ENCODE measurements at places on chromosomes 16 and 17. TPM values are rescaled to one million over a fixed set of nuclear protein-coding genes. Genes with fewer than 3 reads are reported as not detected.
A peak's percentile ranks its signal among the peaks of the same experiment; 100 is the strongest.

Gene PPY
- polyA plus RNA-seq = 0.36 TPM

GRCh38 chr17:50944054-50944901 lies 78.1 kb upstream of the TOB1 start:
- peak overlapping the region; percentile 45 for H3K4me3 ChIP-seq
- peak overlapping the region; percentile 78 for H3K27ac ChIP-seq
- H3K36me3 ChIP-seq = no peaks in the 10 kb centered on the region

DNA sequence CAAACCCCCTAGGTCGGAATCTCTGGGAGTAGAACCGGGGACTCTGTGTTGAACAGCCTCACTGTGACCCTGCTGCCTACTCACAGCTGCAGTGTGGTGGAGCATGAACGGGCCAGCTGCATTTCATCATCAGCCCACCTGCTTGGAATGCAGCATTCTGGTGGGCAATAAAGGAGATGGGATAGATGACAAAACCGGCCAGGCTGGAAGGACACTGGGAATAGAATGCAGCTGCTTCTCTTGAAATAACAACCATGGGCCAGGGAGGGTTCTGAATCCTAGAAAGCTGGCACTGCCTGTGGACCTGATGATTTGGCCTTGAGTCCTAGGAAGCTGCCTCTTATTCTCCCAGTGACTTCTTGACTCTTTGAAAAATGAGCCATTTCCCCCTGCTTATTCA lies 23.5 kb downstream of the CFAP97D1 start:
- no peak for DNase-seq
- no peaks in the 10 kb centered on the region for H3K4me1 ChIP-seq
- no peak overlapping the region for H3K4me3 ChIP-seq
- H3K36me3 ChIP-seq = no peaks in the 10 kb centered on the region

Gene SLC47A2
- 0.60 TPM for polyA plus RNA-seq

DNA sequence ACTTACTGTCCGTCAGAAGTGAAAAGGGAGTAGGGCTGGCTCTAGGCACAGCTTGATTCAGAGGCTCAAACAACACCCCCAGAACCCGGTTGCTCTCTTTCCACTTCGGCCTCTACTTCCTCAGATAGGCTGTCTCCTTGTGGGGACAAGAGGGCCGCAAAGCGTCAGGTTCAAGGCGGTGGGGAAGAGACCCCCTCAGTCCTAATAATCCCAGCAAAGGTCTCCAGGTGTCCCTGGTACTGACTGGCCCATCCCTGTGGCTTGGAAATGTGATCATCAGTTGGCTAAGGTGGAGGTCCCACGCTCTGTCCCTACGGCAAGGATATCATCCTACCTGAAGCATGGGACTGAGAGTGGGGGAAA lies 26.0 kb downstream of the NGFR start:
- no peak for DNase-seq
- H3K27ac ChIP-seq = no peak overlapping the region
- no peaks in the 10 kb centered on the region for H3K4me1 ChIP-seq
- H3K27me3 ChIP-seq = peaks cover 49% of the 10 kb centered on the region
- no peaks in the 10 kb centered on the region for H3K36me3 ChIP-seq
- H3K4me3 ChIP-seq = no peak overlapping the region

DNA sequence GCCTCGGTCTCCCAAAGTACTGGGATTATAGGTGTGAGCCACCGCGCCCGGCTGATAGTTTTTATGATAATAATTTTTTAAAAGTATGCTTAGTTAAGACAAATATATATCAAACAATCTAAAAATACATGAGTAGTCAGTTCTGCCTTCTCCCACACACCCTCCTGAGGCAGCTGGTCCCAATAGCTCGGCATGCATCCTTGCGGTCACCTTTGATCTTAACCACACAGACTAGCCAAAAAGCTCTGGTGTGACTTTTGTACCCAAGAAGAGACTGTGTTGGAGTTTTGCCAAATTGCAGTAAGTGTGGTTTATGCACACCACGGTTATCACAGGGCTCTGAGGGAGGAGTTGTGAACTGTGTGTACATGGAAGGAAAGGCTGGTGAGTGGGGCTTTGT lies 25.6 kb downstream of the ATP6V0A1 start:
- DNase-seq = no peak
- H3K4me1 ChIP-seq = no peaks in the 10 kb centered on the region
- H3K36me3 ChIP-seq = no peaks in the 10 kb centered on the region
- H3K27me3 ChIP-seq = no peaks in the 10 kb centered on the region
- no peak overlapping the region for H3K27ac ChIP-seq

GRCh38 chr16:59558679-59559078 lies 824.6 kb upstream of the GOT2 start:
- no peak overlapping the region for H3K4me3 ChIP-seq
- DNase-seq = no peak
- H3K27ac ChIP-seq = no peak overlapping the region
- no peaks in the 10 kb centered on the region for H3K36me3 ChIP-seq
- H3K4me1 ChIP-seq = no peaks in the 10 kb centered on the region
- H3K27me3 ChIP-seq = no peaks in the 10 kb centered on the region

GRCh38 chr17:72126575-72127486 lies 6.0 kb downstream of the SOX9 start:
- H3K4me3 ChIP-seq = no peak overlapping the region
- H3K36me3 ChIP-seq = no peaks in the 10 kb centered on the region
- DNase-seq = no peak
- peaks cover 63% of the 10 kb centered on the region for H3K27me3 ChIP-seq
- H3K4me1 ChIP-seq = no peaks in the 10 kb centered on the region

Gene EME1
- polyA plus RNA-seq = 12.7 TPM

DNA sequence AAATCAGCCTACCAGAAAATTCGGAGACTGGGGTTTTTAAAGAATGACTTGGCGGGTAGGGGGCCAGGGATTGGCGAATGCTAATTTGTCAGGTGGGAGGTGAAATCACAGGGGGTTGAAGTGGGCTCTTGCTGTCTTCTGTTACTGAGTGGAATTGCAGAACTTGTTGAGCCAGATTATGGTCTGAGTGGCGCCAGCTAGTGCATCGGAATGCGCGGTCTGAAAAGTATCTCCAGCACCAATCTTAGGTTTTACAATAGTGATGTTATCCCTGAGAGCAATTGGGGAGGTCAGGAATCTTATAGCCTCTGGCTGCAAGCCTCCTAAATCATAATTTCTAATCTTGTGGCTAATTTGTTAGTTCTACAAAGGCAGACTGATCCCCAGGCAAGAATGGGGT lies 762 bp upstream of the RBL2 start:
- H3K4me1 ChIP-seq = peaks cover 7% of the 10 kb centered on the region
- peak; percentile 16 for DNase-seq
- no peaks in the 10 kb centered on the region for H3K27me3 ChIP-seq
- no peaks in the 10 kb centered on the region for H3K36me3 ChIP-seq
- H3K27ac ChIP-seq = peak overlapping the region; percentile 93
- H3K4me3 ChIP-seq = peak overlapping the region; percentile 95

DNA sequence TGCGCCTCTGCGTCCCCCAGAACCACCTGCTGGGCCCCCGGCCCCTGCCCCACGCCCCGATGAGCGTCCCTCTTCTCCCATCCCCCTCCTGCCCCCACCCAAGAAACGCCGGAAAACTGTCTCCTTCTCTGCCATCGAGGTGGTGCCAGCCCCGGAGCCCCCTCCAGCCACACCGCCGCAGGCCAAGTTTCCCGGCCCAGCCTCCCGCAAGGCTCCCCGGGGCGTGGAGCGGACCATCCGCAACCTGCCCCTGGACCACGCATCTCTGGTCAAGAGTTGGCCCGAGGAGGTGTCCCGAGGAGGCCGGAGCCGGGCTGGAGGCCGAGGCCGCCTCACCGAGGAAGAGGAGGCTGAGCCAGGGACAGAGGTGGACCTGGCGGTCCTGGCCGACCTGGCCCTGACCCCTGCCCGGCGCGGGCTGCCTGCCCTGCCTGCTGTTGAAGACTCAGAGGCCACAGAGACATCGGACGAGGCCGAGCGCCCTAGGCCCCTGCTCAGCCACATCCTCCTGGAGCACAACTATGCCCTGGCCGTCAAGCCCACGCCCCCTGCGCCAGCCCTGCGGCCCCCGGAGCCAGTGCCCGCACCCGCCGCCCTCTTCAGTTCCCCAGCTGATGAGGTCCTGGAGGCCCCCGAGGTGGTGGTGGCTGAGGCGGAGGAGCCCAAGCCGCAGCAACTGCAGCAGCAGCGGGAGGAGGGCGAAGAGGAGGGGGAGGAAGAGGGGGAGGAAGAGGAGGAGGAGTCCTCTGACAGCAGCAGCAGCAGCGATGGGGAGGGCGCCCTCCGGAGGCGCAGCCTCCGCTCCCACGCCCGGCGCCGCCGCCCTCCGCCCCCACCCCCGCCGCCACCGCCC lies 5.6 kb upstream of the HSD3B7 start:
- no peak overlapping the region for H3K4me3 ChIP-seq
- H3K27me3 ChIP-seq = no peaks in the 10 kb centered on the region
- H3K4me1 ChIP-seq = peaks cover 2% of the 10 kb centered on the region

Gene TEX14
- 1.3 TPM for polyA plus RNA-seq

DNA sequence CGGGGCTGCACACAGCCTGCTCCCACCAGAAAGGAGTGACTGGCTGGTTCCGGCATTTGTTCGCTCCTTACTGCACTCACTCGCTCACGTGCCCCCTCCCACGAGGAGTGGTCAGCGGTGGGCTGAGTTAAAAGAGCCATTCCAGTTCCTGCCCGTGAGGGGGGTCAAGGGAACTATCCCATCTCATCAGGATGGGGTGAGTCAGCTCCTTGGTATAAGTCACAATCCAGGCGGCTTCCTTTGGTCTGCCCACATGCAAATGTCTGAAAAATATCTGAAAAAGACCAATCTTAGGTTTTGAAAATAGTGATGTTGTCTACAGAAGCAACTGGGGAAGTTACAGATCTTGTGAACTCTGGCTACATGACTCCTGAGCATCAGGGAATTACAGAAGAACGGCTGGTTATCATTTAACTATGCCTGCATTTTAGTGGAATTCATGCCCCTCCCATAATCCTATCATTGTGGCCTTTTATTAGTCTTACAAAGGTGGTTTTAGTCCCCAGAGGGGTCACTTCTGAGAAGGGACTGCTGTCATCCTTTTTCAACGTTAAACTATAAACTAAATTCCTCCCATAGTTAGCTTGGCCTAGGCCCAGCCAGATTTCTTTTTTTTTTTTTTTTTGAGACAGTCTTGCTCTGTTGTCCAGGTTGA lies 9.8 kb upstream of the TNFSF12 start:
- no peak overlapping the region for H3K4me3 ChIP-seq
- H3K36me3 ChIP-seq = no peaks in the 10 kb centered on the region
- no peak overlapping the region for H3K27ac ChIP-seq
- no peaks in the 10 kb centered on the region for H3K4me1 ChIP-seq
- no peaks in the 10 kb centered on the region for H3K27me3 ChIP-seq

- H3K36me3 ChIP-seq = no peaks in the 10 kb centered on the region
- no peaks in the 10 kb centered on the region for H3K27me3 ChIP-seq
- no peak overlapping the region for H3K4me3 ChIP-seq
- peak; percentile 88 for DNase-seq
- peaks cover 39% of the 10 kb centered on the region for H3K4me1 ChIP-seq
Measured at GRCh38 chr17:14737984-14738651, 437.2 kb downstream of the HS3ST3B1 start.

DNA sequence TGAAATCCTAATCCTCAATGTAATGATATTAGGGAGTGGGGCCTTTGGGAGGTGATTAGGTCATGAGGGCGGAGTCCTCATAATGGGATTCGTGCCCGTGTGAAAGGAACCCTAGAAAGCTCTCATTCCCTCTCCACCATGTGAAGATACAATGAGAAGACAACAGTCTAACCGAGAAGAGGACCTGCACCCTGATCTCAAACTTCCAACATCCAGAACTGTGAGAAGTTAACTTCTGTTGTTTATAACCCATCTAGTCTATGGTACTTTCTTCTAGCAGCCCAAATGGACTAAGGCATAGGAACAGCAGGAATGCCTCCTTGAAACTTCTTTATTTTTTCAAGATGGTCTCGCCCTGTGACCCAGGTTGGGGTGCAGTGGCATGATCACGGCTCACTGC lies 24.7 kb downstream of the WSB1 start:
- H3K4me1 ChIP-seq = peaks cover 53% of the 10 kb centered on the region
- H3K27me3 ChIP-seq = no peaks in the 10 kb centered on the region
- H3K4me3 ChIP-seq = no peak overlapping the region
- DNase-seq = no peak
- H3K27ac ChIP-seq = no peak overlapping the region

Gene RAPGEFL1
- 6.3 TPM for polyA plus RNA-seq

GRCh38 chr17:7782240-7782639 lies 51.8 kb upstream of the KDM6B start:
- H3K36me3 ChIP-seq = no peaks in the 10 kb centered on the region
- no peaks in the 10 kb centered on the region for H3K4me1 ChIP-seq
- H3K27ac ChIP-seq = no peak overlapping the region
- no peak for DNase-seq
- H3K27me3 ChIP-seq = peaks cover 16% of the 10 kb centered on the region

Gene KCNAB3
- polyA plus RNA-seq = 9.4 TPM

Gene EFNB3
- 29.3 TPM for polyA plus RNA-seq

DNA sequence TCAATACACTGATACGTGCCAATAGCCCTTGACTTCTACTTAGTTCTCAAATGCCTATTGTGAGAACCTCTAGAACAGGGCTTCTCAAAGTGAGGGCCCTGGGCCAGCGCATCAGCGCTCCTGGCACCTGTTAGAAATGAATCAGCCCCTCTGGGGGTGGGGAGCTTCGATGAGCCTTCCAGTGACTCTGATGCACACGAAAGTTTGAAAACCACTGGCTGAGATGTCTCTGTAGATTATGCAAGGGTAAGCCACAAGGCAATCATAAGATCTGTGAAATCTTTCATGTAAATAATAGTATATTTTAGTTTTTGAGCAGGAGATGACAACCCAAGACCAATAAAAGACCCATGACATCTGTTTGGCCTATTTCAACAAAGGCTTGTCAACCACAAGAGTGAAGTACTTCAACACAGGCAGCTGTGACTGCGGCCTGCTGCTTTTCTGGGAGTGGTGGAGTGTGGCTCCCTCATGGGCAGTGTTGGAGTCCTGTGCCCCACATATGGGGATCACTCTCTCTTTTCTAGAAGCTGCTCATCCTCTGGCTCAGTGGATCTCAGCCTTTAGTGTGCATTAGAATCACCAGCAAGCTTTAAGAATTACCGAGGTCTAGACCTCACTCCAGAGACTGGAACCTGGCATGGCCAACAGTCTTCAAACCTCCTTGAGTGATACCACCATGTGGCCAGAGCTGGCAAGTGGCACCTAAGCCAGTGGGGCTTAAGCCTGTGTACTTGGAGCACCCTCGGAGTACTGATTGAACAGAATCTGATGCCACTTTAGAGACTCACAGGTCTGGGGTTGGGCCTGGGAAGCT lies 5.8 kb downstream of the MTHFSD start:
- H3K4me3 ChIP-seq = no peak overlapping the region
- peaks cover 70% of the 10 kb centered on the region for H3K36me3 ChIP-seq
- H3K27ac ChIP-seq = no peak overlapping the region
- peaks cover 7% of the 10 kb centered on the region for H3K4me1 ChIP-seq

GRCh38 chr17:5429191-5429887 lies 9.4 kb downstream of the RPAIN start:
- no peaks in the 10 kb centered on the region for H3K4me1 ChIP-seq
- H3K27me3 ChIP-seq = no peaks in the 10 kb centered on the region
- peaks cover 100% of the 10 kb centered on the region for H3K36me3 ChIP-seq
- no peak for DNase-seq

- H3K27me3 ChIP-seq = peaks cover 50% of the 10 kb centered on the region
- H3K4me3 ChIP-seq = no peak overlapping the region
- no peak overlapping the region for H3K27ac ChIP-seq
- DNase-seq = no peak
- peaks cover 21% of the 10 kb centered on the region for H3K4me1 ChIP-seq
- no peaks in the 10 kb centered on the region for H3K36me3 ChIP-seq
Measured at GRCh38 chr16:167122-167690, 1.4 kb downstream of the HBM start.

- H3K27ac ChIP-seq = no peak overlapping the region
- no peak overlapping the region for H3K4me3 ChIP-seq
- no peaks in the 10 kb centered on the region for H3K27me3 ChIP-seq
- no peak for DNase-seq
Measured at GRCh38 chr16:21943571-21943970, 9.6 kb upstream of the UQCRC2 start.
